ENCODE measurements at places on chromosomes 1 and 21.

DNA sequence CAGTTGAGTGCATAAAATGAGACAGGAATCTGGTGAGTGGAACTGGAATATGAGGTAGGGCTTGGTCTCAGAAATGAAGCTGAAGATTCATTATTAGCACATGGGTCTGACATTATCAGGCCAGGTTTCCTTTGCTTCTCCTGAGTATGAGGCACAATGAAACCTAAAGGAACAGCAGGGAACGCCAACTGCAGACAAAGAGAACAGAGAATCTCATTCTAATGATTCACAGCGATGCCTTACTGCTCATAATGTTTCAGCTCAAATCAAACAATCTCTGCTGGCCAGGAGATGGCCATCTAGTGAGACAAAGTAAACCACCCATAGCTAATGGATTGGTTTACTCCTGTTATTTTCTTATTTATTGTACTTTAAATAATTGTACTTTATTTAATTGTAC is 133.5 kb downstream of the C1orf21 start:
- no peak for DNase-seq

DNA sequence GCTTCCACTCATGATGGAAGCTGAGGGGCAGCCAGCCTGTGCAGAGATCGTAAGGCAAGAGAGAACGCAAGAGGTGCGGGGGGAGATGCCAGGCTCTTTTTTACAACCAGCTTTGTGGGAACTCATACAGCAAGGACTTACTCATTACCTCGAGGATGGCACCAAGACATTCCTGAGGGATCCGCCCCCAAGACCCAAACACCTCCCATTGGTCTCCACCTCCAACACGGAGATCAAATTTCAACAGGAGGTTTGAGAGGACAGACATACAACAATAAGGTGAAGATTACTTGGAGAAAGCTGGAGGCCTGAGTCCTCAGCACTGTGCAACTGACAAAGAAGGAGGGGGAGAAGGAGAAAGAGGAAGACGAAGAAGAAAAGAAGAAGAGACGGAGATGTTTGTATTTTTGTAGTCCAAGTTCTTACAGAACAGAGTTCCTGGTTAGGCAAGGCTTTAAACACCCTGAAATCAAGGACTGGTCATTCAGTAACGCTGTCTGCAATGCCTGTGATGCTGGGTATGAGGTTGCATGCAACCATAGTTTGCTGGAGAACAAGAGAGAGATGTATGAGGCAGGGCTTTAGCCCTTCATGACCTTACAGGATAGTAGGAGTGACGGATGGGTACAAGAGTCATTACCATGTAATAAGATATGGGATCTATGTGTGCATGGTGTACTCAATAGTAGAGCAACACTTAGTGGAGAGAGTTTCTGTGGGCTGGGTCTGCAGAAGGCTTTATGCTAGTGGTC is 19.7 kb upstream of the GALNT2 start:
- no peak for DNase-seq

GRCh38 chr1:41485605-41486004 is 1.1 kb upstream of the EDN2 start:
- no peak for DNase-seq

DNA sequence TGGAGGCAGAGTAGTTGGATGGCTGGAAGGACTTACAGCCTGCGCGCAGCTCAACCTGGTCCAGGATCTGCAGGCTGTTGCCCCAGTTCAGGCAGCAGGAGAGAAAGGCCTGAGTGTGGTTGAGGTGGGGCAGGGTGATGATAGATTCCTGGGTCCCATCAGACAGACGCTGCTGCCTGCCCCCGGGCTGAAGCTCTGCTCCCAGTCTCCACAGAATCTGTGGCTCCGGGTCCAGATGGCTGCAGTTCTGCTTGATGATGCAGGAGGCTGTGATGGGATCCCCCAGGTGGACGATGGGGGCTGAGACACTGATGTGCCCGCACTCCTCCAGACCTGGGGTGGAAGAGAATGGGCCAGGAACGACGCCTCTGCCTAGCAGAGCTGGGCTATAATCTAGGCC is 7.4 kb downstream of the CSF3R start:
- DNase-seq, result no peak

DNA sequence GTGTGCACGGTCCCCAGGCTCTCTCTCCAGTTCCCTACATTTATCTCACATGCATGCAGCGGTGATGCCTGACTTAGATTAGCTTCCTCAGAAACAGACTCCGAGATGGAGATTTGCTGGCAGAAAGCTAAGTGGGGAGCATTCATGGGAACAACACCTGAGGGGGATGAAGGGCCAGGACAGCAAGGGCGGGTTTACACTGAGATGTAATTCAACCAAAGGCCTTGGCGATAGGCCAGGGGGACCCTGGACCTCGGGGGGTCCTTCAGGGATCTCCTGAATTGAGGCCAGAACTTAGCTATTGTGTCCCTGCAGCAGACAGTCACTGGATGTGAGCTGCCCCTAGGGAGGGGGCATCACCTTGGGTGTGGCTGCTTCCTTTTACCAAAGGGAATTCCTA is 246.1 kb upstream of the CSF3R start:
- DNase-seq, result no peak

Measured in ecto neural progenitor cell (in vitro differentiated cells).